Panc1 (cell line): ENCODE measurements at places on chromosomes 2 and 18.

DNA sequence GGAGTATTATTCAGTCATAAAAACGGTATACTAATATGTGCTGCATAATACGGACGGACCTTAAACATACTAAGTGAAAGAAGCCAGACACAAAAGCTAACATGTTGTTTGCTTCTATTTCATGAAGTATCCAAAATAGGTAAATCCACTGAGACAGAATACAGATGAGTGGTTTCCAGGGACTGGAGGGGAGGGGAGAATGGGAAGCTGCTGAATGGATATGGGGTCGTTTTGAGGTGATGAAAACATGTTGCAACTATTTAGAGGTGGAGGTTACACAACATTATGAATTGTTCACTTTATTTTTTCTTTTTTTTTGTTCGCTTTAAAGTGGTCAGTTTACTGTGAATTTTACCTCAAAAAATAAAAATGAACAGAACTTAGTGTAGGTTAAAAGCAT lies 52.9 kb downstream of the RAB10 start:
- no peak for DNase-seq

- no peak for DNase-seq
Measured at GRCh38 chr2:37570773-37571586, 100.5 kb downstream of the CDC42EP3 start.

- no peak for DNase-seq
Measured at GRCh38 chr2:66582987-66583880, 148.3 kb downstream of the MEIS1 start.

DNA sequence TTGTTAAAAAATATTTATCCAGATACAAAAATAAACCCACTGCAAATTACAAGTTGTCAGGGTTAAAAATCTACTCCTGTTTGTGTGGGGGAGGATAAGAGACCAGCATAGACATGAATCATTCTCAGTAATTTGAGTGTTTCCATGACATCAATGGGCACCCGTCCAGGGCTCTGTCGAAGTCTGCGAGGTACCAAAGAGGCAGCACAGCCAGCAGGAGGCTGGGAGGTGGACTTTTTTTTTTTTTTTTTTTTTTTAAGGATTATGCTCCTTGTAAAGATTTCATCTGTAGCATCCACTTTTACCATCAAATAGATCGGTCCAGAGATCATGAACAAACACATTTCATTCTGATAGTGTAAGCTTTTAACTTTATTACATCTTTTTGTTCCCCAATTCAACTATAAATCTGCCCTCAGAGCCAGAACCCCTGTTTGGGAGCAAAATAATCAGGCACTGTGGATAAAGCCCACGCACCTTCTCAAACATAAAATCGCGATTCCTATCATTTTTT lies 182.0 kb downstream of the TCF4 start:
- DNase-seq, result no peak

GRCh38 chr2:151783133-151783520 lies 45.1 kb downstream of the ARL5A start:
- no peak for DNase-seq

DNA sequence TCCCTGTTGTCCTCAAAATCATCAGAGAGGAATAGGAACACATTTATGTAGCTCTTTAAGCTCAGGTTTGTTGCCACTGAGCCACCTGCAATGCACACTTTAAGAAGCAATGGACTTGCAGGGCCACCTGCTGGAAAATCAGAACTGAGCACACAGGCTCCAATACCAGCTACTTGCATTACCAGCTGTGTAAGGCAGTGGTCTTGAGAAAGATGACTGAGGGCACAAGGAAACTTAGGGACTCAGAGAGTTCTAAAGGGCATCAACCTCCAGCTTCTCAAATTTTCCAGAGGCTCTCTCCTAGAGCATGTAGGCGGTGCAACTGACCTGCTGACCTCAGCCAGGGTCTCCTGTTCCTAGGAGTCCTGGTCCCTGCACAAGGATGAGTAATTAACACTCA lies 2.5 kb upstream of the CNDP2 start:
- DNase-seq, result peak; percentile 62

DNA sequence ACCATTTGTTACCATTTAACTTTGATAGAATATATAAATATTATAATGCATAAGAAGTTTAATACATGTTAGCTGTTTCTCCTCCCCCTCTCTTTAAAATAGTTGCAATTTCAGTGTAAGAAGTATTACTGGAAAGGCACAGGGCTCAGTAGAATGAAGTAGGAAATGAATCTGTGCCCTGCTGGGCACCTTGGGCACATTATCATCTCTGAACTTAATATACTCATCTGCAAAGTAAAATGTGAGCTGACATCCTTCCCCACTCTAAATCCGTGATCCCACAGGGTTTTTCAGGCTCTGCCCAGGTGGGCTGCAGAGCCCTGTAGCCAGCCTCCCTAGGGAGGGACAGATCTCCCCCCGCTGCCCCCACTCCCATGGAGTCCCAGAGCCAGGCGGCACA lies 56.8 kb downstream of the DPP4 start:
- no peak for DNase-seq

DNA sequence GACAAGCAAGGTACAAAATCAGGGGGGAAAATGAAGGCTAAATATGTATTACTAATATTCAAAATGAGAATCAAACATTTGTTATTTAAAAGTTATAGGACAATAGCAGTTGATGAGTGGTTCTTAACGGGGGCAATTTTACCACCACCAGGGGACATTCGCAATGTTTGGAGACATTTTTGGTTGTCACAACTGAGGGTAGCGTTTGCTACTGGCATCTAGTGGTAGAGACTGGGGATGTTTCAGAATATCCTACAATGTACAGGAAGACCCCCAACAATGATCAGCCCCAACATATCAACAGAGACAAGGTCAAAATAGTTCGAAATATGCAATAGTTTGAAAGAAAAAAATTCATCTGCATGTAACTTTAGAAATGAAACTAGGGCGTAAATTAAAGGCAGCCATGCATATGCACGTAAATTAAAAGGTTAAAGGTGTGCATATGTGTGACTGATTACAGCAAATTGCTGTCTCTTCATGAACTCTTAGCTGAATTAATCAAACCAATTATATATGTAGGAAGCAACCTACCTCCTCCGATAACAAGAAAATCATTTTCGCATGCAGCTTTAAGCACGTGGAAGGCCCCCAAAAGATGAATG lies 61.2 kb upstream of the CUL3 start:
- peak; percentile 36 for DNase-seq

- DNase-seq, result no peak
Measured at GRCh38 chr2:220646424-220646823, 925.7 kb downstream of the EPHA4 start.

DNA sequence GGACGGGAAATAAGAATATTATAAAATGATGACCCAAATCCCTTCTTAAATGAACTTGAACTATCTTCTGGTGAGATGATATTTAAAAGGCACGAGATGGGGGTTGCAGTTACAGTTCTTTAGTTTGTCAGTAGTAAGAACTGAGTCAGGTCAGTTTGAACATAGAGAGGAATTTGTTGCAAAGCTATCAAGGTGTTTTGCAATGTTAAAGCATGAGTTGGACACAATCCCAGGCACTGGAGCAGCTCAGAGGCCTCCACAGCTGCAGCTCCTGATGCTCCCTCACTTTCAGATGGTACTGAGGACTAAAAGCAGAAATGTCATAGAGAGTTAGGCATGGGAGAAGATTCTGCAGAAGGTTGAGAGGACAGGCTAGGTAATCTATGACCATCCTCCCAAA lies 236.0 kb downstream of the BCL2 start:
- no peak for DNase-seq

GRCh38 chr2:17257189-17257909 lies 260.9 kb downstream of the RAD51AP2 start:
- no peak for DNase-seq

DNA sequence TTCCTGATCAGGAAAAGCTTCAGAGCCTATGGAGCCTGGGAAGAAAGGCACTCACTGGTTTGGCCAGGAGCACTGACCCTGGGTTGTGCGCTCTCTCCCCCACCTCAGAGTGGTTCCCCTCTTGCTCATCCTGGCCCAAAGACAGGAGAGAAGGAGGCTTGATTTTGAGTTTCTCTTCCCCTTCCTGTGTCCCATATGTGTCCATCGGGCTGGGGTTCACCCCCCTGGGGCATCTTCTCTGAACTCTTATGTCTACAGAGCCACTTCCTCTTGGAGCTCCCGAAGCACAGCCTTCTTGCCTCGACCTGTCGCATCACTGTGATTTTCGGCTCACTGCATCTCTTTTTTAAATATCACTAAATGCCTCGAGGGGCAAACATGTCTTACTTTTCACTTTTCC lies 692.3 kb downstream of the RNF144A start:
- DNase-seq, result no peak

- no peak for DNase-seq
Measured at GRCh38 chr18:45670281-45670962, 53.6 kb upstream of the SLC14A1 start.

DNA sequence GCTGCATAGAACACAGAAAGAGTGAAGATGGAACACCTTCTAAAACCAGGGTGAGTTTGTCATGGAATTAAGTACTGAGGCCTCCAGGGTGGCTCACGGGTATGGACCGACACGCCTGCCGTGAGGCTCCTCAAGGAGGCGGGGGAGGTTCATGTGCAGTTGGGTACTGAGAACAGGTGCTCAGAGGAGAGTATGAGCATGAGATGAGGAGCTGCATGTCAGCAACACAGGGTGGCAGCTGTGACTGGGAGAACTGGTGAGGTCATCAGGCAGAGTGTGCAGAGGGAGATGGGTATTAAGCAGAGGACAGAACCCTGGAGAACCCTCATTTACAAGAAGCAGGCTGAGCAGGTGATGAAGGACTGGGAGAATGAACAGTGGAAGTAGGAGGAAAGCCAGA lies 63.2 kb upstream of the KLHL29 start:
- DNase-seq, result no peak

DNA sequence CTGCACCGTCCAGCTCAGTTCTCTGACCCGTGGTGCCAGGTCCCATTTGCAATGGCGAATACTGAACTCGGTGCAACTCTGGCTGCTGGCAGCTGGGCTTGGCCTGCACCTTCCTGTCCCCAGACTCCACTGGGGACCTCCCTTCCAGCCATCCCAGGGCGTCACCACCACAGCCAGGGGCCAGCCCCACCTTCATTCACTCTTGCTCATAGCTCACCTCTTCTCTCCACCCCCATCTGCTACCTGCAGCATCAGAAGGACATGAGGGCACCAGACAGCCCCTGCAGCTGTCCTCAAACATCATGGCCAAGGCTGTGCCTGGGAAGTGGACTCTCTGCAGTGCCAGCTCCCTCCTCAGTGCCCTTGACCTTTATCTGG lies 16.2 kb upstream of the ALPI start:
- DNase-seq, result no peak

GRCh38 chr2:145919477-145919876 lies 1399.6 kb upstream of the ZEB2 start:
- no peak for DNase-seq

GRCh38 chr2:155315768-155316167 lies 617.3 kb downstream of the KCNJ3 start:
- DNase-seq, result no peak

- no peak for DNase-seq
Measured at GRCh38 chr2:217899231-217900009, 103.4 kb downstream of the TNS1 start.

DNA sequence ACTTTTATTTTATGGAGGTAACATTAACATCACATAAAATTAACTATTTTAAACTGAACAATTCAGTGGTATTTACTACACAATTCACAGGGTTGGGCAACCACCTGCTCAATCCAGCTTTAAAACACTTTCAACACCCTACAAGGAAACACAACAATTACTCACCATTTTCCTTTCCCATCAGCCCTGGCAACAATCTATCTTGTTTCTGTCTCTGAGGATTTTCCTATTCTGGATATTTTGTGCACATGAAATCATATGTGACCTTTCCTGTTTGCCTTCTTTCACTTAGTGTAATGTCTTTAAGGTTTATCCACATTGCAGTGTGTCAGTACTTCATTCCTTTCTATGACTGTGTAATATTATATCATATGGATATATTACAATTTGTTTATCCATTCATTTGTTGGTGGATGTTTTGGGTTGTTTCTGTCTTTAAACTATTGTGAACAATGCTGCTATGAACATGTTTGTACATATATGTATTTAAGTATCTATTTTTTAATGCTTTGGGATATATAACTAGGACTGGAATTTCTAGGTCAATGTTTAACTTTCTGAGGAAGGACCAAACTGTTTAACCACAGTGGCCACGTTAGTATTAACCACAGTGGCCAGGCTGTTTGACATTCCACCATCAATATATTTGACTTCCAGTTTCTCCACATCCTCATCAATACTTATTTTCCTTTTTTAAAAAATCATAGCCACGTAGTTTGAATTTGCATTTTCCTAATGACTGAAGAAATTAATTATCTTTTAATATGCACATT lies 72.4 kb upstream of the KIF5C start:
- DNase-seq, result no peak

GRCh38 chr2:84856787-84857186 lies 24.1 kb downstream of the TRABD2A start:
- no peak for DNase-seq

- no peak for DNase-seq
Measured at GRCh38 chr2:62567669-62568068, 61.7 kb upstream of the TMEM17 start.

DNA sequence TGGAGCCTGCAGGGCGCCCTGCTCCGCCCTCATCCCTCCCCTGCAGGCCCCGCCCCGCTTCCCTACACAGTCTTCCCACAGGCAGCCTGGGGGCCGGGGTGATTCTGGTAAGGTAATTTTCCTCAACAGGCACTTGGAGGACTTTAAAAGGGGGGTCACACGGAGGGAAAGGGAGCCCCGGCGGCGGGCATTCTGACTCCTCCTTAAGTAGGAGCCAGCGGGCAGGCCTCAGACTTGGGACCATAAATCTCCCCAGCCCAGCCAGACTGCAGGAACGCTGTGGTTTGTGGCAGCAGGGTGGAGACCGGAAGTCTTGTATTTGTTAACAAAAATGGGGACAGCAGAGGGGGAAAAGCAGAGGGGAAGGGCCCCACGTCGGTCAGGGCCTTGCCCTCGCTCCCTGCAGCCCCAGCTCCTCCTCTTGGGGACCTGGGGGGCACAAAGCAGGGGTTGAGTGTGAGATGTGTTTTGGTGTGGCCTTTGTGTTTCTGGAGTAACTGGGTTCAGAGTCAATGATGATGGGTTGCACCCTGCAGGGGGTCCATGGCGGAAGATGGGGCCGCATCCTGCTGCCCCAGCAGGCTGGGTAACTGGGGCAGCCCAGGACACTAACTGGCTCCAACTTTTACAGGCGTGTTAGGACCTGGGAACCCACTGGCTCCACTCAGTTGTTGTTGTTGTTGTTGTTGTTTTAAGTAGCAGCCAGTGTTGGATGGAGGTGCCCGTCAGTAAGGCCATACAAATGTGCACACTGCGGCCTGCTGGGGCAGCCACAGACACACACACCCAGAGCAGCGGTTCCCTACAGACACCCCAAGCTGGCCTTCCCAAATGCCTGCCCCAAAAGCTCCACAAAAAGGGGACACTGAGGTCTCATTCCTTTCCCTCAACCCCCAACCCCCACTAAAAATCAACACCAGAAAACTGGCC lies 27.7 kb downstream of the SMAD7 start:
- DNase-seq, result no peak

- no peak for DNase-seq
Measured at GRCh38 chr18:33356735-33357134, 83.8 kb downstream of the CCDC178 start.

GRCh38 chr2:61581716-61582115 lies 43.6 kb upstream of the XPO1 start:
- DNase-seq, result no peak
